ENCODE measurements at places on chromosomes 11 and 22. TPM values are rescaled to one million over a fixed set of nuclear protein-coding genes. Genes with fewer than 3 reads are reported as not detected.

The CARD18 gene
- total RNA-seq: not detected

- peaks cover 4% of the 10 kb centered on the region for H3K36me3 ChIP-seq
- no peaks in the 10 kb centered on the region for H3K27me3 ChIP-seq
- DNase-seq: no peak
Measured at GRCh38 chr11:71490731-71491390, 36.2 kb upstream of the KRTAP5-7 start.

The OR52E8 gene
- not detected for total RNA-seq

DNA sequence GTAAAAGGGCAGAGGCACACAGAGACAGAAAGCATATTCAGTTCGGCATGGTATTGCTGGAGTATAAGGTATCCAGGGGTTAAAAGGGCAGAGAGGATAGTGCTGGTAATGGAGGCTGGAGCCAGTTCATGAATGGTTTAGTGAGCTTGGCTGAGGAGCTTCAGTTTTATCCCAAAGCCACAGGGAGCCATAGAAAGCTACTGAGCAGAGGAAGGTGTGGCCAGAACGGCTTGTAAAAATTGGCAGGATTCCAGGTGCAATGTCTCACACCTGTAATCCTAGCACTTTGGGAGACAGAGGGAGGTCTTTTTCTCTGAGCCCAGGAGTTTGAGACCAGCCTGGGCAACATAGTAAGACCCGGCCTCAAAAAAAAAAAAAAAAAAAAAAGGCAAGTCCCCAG, 186.1 kb downstream of the MYO18B start:
- no peaks in the 10 kb centered on the region for H3K4me1 ChIP-seq
- DNase-seq: no peak
- no peaks in the 10 kb centered on the region for H3K36me3 ChIP-seq
- peaks cover 44% of the 10 kb centered on the region for H3K27me3 ChIP-seq

DNA sequence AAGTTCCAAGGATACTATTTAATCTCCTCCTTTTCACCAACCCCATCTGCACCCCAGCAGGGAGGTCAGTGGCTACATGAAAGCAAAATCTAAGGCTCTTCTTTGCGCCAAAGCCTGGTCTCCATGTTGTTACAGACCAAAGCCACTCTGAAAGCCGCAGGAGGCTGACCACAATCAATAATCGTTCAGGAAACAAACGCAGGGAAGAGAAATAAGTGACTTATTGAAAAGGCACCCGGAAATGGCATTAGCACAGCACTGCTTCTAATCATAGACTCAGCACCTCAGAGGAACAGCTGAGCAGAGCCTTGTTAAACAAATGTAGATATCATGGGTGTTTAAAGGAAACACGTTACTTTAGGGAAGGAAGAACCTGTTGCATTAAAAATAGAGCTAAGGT, 183.9 kb downstream of the KIRREL3 start:
- no peaks in the 10 kb centered on the region for H3K4me1 ChIP-seq
- no peaks in the 10 kb centered on the region for H3K36me3 ChIP-seq
- no peak overlapping the region for H3K4me3 ChIP-seq
- H3K27ac ChIP-seq: no peak overlapping the region

The OR5P2 gene
- not detected for total RNA-seq

DNA sequence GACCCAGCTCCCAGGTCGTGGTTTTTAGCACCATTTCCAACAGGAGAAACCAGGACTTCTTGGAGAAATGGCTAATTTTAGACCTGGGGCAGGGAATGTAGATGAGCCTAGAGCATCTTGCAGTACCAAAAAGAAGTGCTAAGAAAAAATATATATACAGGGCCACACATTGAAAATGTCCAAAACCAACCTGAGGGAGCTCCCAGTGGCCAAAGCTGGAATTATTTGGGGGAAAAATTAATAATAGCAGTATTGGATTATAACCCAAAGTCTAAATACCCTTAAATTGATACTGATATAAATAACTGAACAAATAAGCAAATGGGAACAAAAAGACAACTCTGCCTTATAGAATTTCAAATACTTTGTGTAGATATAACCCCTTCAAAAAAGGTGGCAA, 108.0 kb downstream of the PARVA start:
- H3K27me3 ChIP-seq: no peaks in the 10 kb centered on the region
- H3K4me3 ChIP-seq: no peak overlapping the region
- DNase-seq: no peak
- no peak overlapping the region for H3K27ac ChIP-seq
- H3K36me3 ChIP-seq: no peaks in the 10 kb centered on the region

DNA sequence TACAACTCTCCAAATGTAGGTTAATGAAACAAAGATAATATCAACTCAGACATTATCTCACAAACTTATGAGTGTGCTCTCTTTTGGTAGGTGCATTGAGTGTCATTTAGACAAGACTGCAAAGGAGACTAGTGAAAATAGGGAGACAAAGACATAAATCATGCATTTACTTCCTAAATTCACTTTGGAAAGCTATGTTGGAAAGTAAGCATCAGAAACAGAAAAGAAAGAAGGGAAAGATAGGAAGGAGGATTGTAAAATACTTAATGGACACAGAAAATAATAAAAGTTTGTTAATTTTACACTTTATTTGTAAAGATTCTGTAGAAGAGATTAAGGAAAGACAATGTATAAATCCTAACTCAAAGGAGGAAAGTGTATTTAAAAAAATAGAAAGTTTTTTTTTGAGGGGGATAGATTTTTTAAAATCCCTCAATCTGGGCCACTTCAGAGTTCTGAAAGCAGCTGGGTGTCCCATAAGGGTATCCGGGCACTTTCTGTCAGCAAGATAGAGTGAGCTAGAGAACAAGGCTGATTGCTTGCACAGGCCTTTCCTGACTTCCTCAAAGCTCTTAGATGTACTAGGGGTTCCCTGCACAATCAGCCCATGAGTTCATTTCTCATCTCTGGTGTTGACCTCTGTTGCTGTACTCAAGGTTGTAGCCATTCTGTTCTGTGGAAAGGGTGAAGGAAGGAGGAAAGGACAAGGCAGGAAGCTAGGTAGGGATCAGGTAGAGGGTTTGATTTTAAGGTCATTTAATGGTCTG, 22.4 kb upstream of the RDX start:
- H3K27ac ChIP-seq: no peak overlapping the region
- H3K27me3 ChIP-seq: no peaks in the 10 kb centered on the region
- H3K36me3 ChIP-seq: no peaks in the 10 kb centered on the region
- no peak overlapping the region for H3K4me3 ChIP-seq

The MS4A8 gene
- total RNA-seq: 1.5 TPM

DNA sequence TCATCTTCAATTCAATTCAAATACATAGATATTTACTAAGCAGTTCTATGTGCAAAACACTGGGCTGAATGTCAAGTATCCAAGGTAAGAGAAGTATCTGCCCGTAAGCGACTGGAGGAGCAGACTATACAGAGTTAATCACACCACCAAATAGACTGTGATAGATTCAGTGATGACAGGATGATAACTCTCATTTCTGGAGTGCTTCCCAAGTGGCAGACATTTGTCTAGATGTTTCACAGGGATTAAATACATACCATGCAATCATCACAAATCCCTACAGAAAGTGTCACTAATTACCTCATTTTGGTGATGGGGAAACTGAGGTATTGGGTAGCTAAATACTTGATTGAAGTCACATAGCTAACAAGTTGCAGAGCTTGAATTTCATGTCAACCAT, 508.7 kb upstream of the TENM4 start:
- no peak overlapping the region for H3K4me3 ChIP-seq
- H3K4me1 ChIP-seq: no peaks in the 10 kb centered on the region

GRCh38 chr11:18890615-18891014, 48.6 kb downstream of the MRGPRX1 start:
- H3K27me3 ChIP-seq: peaks cover 6% of the 10 kb centered on the region
- H3K36me3 ChIP-seq: no peaks in the 10 kb centered on the region
- no peak overlapping the region for H3K4me3 ChIP-seq
- H3K4me1 ChIP-seq: no peaks in the 10 kb centered on the region

The POU2AF2 gene
- total RNA-seq: not detected

The ST3GAL4 gene
- total RNA-seq: 29.9 TPM

DNA sequence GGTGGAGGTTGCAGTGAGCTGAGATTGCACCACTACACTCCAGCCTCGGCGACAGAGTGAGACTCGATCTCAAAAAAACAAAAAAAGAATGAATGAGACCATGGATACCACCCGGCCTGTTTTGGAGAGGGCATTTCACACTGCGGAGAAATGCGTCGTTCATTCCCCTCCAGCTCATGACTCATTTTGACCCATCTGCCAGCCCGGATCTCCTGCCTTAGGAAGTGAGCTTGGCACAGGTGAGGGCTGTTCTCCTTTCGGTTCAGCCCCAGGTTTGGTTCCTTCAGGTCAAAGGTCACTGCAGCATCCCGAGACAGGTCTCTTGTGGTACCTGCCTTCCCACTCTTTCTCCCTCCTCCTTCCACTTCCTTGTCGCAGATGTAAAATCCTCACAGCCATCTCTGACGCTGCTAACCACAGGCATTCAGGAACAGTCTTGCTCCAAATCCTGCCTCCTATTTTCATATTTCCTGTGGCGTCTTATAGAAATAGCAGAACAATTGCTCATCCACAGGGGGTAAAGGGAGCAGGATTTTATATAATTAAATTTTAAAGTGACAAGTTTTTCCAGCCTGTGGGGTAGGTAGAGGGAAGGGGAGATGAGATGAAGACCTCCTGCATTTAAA, 517.9 kb downstream of the NTM start:
- DNase-seq: peak; percentile 91
- H3K36me3 ChIP-seq: no peaks in the 10 kb centered on the region
- no peaks in the 10 kb centered on the region for H3K27me3 ChIP-seq
- peak overlapping the region; percentile 87 for H3K27ac ChIP-seq
- H3K4me1 ChIP-seq: peaks cover 36% of the 10 kb centered on the region

DNA sequence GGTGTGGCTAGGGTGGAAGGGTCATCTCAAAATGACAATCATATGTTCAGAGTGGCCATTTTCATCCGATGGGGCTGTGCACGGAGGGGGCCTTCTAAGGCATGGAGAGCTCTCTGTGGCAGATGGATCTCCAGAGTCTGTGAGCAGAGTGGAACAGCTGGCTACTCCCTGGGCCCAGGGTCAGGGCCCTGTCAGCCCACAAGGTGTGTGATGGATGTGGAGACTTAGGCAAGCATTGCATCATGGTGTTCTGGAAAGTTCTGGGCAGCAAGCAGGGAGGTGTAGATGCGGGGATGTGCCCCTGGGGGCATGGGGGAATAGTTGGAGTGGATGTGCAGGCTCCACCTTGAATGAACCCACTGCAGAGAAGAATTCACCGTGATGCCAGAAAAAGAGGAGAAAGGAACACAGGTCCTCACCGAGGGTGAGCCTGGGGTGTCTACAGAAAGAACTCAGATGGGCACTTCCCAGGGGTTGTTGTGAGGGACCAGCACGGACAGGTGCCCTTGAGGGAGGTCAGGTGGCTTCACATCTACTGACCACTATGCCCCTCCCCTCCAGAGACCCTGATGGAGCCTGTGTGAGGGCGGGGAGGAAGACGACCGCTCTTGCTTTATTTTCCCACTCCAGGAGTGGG, 51.1 kb downstream of the CHRDL2 start:
- H3K36me3 ChIP-seq: no peaks in the 10 kb centered on the region
- no peak overlapping the region for H3K27ac ChIP-seq
- DNase-seq: no peak
- no peak overlapping the region for H3K4me3 ChIP-seq

DNA sequence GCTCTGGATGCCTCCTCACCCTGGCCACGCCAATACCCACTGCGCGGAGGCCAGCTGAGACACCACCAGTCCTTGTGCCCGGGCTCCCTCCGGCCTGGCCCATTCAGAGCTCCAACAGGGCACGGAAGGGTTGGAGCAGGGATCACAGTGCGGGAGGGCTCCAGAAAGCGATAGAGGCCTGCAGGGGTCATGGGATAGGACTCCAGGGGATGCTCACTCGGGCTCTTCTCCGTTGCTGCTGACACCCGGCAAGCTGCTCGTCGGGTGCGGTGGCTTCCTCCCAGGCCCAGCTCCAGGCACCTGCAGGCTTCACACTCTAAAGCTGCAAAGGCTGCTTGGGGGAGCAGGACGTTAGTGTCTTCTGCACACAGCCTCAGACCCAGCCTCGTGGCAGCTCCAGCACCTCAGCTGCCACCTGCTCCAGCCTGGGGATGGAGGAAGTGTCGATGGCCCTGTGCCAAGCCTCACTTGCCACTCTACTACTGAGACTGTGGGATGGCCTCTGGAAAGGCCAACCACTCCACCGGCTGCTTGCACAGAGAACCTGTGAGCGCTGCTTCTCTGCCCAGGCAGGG, 10.6 kb downstream of the WNT7B start:
- no peak for DNase-seq
- H3K36me3 ChIP-seq: no peaks in the 10 kb centered on the region
- peaks cover 8% of the 10 kb centered on the region for H3K4me1 ChIP-seq
- no peak overlapping the region for H3K27ac ChIP-seq
- no peak overlapping the region for H3K4me3 ChIP-seq

- H3K27me3 ChIP-seq: peaks cover 98% of the 10 kb centered on the region
- no peak overlapping the region for H3K27ac ChIP-seq
- peaks cover 10% of the 10 kb centered on the region for H3K4me1 ChIP-seq
- peak; percentile 21 for DNase-seq
Measured at GRCh38 chr11:128689948-128690664, 3.8 kb upstream of the FLI1 start.

GRCh38 chr22:50605613-50606074, 5.1 kb downstream of the MAPK8IP2 start:
- H3K27ac ChIP-seq: no peak overlapping the region
- H3K4me1 ChIP-seq: no peaks in the 10 kb centered on the region
- H3K27me3 ChIP-seq: no peaks in the 10 kb centered on the region

GRCh38 chr11:118060081-118060661, 16.7 kb upstream of the TMPRSS4 start:
- H3K27ac ChIP-seq: no peak overlapping the region
- no peaks in the 10 kb centered on the region for H3K36me3 ChIP-seq
- DNase-seq: no peak
- H3K4me1 ChIP-seq: no peaks in the 10 kb centered on the region
- no peak overlapping the region for H3K4me3 ChIP-seq
- H3K27me3 ChIP-seq: peaks cover 28% of the 10 kb centered on the region

DNA sequence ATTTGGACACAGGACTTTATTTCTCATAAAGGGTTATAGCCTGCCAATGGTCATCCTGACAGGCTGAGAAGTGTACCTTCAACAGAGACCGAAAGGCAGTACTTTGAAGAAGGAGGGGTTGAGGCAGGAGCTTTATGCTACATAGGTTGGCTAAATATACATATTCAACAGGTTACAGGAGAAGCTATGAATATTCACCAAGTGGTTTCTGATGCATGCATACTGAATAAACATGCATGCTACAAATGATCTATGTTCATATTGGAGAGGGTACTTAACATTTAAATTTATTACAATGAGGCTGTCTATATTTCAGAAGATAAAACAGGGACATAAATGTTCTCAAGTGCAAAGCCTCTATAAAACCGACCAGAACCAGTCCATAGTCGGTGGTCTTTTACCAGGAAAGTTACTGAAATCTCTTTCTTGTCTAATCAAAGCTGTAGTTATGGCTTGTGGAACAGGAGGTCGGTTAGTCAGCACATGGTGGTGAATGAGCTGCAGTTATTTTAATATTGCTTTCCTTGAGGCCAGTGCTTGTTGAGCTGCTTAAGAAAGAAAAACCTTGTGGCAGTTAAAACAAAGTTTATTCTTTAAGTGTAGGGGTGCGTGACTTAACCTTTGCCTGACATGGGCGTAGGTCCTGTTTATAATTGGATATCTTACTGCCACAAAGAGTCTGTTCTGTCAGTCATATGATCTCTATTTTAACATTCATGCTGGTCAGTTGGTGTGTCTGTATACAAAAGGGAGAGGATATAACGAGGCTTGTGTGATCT, 19.5 kb downstream of the CNTF start:
- H3K27ac ChIP-seq: no peak overlapping the region
- DNase-seq: no peak
- H3K27me3 ChIP-seq: no peaks in the 10 kb centered on the region
- H3K36me3 ChIP-seq: no peaks in the 10 kb centered on the region

Data from A673 (cell line).